CD4-positive, alpha-beta T cell treated with Interferon alpha-2 for 1 hour (primary cell): ENCODE measurements at places on chromosomes 11 and 22.

- DNase-seq, result no peak
Measured at GRCh38 chr11:40291329-40291728, 1168.1 kb downstream of the LRRC4C start.

- no peak for DNase-seq
Measured at GRCh38 chr11:130359419-130359818, 44.7 kb upstream of the ZBTB44 start.

DNA sequence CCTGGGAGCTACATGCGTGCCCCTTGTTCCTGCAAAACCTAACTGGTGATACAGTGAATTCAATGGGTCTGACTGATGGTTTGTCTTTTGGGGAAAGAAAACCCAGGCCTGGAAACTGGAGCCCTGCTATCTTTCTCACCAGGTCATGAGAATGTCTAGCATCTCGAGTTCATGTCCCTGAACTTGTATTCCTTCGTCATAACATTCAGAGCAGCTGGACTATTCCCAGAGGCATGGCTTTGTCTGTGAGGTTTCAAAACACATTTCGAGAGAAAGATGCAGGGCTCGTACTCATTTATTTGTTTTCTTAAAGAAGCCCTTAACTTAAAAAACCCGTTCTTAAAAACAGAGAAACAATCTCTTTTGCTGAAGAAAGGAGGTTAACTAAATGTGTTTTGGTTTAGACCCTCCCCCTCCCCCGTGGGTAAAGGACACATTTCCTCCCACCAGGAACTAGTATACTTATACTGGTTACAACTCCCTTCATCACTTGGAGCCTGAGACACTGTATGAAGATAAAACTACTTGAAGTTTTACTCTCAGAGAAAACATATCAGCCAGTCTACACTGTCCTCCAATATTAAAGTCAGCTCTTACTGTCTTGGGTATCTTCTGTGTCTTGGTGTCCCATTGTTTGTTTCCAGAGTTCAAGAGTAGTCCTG lies 43.2 kb downstream of the ME3 start:
- DNase-seq, result no peak

GRCh38 chr11:23574149-23574548 lies 713.9 kb upstream of the CCDC179 start:
- DNase-seq, result no peak

DNA sequence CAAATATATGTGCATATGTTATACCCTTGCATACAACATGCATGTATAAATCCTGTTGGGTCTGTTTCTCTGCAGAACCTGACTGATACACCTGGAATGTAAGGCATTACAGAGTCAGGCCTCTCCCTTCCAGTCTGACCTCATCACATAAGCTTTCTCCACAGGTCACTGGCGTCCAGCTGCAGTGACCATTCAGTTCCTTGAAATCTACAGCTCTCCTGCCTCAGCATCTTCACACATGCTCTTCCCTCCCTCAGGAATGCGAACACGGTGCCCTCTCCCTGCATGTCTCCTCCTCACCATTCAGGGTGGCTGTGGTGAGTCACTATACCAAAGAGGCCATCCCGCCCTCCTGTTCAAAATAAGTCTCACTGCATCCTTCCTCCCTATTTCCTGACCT lies 657.8 kb upstream of the B3GAT1 start:
- no peak for DNase-seq

- DNase-seq, result no peak
Measured at GRCh38 chr22:46694416-46695170, 43.5 kb downstream of the CERK start.

DNA sequence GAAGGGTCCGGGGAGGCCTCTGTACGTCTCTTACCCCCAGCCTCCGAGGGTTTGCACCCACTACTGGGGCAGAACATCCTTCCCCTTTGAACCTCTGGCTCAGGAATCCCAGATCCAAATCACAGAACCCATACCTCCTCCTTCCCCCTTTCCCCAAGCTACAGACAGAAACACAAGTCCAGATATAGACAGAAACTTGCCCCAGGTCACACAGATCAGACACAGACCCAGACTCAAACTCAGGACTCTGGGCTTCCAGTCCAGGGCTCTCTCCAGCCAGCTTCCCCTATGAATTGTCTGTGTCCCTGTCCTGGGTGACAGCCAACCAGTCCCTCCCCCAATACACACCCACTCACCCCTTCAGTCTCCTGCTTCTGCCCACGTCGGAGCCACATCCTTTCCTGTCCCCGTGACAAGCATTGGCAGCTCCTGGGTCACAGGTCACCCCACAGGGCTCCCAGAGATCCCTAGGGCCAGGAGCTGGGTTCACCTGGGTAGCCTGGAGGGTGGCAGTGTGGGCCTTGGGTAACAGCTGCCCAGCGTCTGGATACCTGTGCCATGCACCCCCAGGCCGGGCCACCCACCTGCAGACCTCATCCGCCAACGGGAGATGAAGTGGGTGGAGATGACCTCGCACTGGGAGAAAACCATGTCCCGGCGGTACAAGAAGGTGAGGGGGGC lies 772 bp downstream of the TBC1D10C start:
- no peak for DNase-seq

- DNase-seq, result no peak
Measured at GRCh38 chr11:69307421-69307820, 13.5 kb downstream of the MYEOV start.

DNA sequence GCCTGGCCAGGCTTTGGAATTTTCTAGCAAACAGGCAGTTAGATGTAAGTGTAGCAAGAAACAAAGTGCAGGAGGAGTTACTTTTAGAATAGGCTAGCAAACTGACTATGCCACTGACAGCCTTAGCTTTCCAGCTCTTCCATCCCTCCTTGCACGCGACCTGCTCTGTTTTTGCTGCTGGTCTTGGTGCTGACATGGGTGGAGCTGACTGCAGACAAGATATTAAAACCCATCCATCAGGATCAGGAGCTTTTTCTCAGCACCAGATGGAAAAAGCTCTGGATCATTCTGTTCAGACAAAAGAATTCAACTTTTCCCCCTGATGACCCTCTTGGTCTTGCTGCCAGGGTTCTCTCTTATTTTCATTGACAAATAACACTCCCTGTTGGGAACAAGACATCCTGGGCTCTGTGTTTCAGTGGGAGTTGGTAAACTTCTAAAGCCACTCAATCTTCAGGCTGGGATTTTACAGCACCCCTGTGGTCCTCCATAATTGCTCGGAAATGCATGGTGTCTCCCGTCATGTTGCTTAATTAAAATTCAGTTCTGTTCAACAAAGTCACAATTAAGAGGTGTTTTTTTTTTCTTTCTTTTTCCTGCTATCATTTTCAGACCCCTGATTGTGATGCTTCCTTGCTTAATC lies 240.0 kb upstream of the LARGE1 start:
- no peak for DNase-seq

GRCh38 chr11:126011265-126011664 lies 51.4 kb downstream of the CDON start:
- no peak for DNase-seq

DNA sequence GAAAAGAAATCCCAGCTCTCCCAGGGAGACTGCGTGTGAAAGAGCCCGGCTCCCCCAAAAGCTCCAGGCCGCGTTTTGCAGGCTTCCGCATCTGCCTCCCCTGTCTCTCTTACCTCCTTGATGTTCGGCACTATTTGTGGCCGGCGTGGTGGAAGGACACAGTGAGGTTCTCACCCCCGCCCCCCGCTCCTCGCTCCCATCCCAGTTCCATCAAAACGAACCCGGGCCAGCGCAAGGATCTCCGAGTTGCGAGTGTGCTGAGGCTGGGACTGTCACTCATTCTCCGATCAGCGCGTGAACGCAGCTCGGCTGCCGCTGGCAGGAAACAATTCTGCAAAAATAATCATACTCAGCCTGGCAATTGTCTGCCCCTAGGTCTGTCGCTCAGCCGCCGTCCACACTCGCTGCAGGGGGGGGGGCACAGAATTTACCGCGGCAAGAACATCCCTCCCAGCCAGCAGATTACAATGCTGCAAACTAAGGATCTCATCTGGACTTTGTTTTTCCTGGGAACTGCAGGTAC lies at the start of gene NCAM1:
NCAM1 (plus strand) TSS at position 275 of the 523 bp plus-strand sequence.
- DNase-seq, result peak; percentile 12

DNA sequence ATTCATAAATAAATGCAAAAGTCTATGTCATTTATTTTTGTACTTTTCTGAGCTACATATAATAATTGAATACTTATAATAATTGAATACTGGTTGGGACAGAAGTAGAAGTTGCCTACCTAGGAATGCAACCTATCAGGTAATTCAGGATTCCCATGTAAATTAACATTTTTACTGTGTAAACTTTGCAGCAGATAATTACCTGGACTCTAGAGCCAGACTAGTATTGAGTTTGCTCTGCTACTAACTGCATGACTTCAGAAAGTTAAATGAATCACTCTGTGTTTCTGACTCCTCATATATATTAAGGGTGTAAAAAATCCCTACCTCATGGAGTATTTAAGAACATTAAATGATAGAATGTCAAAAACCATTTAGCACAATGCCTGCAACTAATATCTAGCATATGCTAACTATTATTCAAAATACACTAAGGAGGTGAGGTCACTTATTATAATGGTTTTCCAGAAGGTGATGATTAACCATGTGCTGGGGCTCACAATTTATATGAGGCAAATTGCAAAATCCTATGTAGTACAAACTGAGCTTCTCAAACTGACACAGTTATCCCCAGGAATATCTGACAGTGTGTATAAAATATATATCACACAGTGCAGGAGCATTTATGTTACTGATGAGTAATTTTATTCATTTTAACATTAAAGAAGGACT lies 138.1 kb upstream of the ANO3 start:
- no peak for DNase-seq

DNA sequence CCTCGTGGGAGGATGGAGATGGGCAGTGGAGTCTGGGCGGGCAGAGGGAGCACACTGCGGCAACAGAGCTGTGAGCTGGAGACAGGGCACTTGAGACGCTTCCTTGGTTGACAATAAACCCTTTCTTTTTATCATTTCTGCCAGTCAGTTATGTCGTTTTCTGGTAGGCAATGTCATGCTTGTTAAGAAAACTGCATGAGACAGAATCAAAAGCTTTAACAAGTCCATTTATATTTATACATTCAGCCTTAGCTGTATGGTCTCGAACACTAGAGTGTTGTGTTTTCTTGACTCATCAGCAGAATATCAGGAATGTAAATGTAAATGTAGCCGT lies 31.9 kb downstream of the PPFIA1 start:
- no peak for DNase-seq

DNA sequence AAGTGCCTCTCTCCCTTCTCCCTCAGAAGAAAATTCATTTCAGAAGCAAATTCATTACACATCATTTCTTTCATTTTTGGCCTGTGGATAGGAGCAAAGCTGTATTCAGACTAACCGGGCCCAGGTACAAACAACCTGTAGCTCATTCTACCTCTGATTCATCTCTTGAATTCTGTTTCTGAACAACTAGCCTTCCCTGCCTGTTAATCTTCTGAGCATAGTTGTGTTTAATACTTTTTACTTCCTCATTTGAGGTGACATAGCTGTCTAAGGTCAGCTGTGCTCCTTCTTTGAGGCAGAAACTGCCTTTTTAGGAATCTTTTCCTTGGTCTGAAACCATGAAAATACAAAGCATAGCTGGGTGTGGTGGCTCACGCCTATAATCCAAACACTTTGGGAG lies 12.6 kb upstream of the IL18BP start:
- DNase-seq, result no peak

- DNase-seq, result no peak
Measured at GRCh38 chr11:76691655-76692054, 21.1 kb upstream of the LRRC32 start.

- DNase-seq, result peak; percentile 48
Measured at GRCh38 chr22:39144101-39144767, 8.2 kb downstream of the CBX7 start.

DNA sequence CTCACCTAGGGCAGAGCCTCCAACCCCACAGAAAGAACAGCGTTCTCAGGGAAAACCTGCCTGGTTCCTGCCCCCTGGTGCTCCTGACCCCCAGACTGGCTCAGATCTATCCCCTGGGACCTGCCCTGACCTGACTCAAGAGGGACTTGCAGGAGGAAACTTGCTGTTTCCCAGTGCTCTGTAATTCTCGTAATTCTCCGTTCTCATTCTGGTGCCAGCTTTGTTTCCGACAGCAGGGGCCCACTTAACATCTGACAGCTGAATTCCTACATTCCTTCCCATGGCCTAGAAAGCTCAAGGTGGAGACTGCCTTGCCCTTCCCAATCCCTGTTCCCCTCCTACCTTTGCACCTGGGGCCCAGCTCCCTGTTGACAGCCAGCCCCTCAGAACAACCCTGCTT lies 12.5 kb upstream of the CSF2RB start:
- DNase-seq, result no peak

DNA sequence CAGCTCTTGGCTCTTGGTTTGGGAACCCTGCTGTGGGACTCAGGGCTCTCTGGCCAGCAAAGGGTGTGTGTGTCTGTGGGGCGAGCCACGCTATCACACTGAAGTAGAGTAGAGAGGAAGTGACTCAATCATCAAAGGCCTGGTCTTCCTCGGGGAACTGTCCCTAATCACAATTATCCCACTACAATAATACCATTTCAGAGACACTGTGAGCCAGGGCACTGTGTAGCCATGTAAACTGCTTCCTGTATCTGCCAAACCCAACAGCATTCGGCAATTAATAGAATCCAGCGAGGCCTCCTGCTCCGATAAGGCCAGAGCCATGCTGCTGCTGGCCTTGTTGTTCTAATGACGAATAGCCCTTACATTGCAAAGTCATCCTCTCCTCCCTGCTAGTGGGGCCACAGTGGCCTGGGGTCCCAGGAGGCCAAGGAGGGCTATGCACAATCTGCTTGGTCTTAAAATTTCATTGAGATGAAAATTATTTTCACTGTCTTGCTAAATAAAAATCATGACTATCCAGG lies 49.8 kb upstream of the LMO2 start:
- no peak for DNase-seq

- DNase-seq, result no peak
Measured at GRCh38 chr11:120522736-120523135, 11.2 kb downstream of the GRIK4 start.

- peak; percentile 28 for DNase-seq
Measured at GRCh38 chr11:118046051-118046963, 30.6 kb upstream of the TMPRSS4 start.

- no peak for DNase-seq
Measured at GRCh38 chr11:84497981-84498411, 1129.1 kb downstream of the DLG2 start.

GRCh38 chr11:130548491-130548833 lies 100.0 kb downstream of the ADAMTS15 start:
- DNase-seq, result no peak

- no peak for DNase-seq
Measured at GRCh38 chr11:110654456-110654855, 57.8 kb downstream of the ARHGAP20 start.

GRCh38 chr11:87743007-87743406 lies 432.2 kb downstream of the RAB38 start:
- no peak for DNase-seq

GRCh38 chr11:29432719-29433325 lies 584.0 kb downstream of the KCNA4 start:
- no peak for DNase-seq

DNA sequence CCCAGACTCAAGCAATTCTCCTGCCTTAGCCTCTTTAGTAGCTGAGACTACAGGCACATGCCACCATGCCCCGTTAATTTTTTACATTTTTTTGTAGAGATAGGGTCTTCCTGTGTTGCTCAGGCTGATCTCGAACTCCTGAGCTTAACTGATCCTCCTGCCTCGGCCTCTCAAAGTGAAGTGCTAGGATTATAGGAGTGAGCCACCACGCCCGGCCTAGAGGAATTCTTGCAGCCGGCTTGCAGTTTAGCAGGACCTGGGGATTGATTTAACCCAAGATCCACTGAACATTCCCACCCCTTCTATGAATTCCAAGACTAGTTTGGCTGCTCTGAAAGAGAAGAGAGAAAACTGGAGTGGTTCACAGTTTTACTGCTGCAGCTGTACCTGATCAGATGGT lies 63.3 kb upstream of the TNRC6B start:
- DNase-seq, result no peak

- DNase-seq, result no peak
Measured at GRCh38 chr11:5684036-5684645, 733 bp downstream of the TRIM5 start.

- DNase-seq, result no peak
Measured at GRCh38 chr22:23053051-23053707, 17.1 kb upstream of the GNAZ start.
